ENCODE measurements at places on chromosomes 5 and 9.

DNA sequence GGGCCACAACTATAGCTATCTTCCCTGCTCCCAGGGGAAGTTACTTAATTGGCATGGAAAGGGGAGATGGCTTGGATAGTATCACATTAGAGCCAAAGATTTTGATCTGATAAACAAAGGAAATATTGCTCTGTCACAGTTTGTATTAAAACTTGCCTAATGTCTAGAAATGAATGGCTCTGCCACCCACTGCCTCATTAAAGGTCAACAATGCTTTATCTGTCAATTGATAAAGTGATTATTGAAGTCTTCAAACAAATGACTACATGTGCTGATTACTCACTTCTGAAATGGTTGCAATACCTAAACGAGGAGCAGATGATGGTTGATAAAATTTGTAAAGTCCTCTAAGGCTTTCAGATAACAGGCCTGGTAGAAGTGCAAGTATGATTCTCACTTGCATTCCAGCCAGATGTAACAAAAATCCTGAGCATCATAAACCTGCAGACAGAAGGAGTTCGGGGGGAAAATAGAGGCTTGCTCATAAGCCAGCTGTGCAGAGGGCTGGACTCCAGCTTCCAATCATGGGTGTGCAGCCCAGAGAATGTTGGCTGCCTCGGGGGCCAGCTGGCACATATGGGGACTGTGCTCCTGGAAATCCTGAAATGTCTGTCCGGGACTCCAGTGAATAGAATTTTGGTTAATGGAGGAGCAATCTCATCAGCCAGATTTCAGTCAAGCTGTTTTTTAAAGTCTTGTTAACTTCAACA lies 200.5 kb upstream of the SLC27A6 start:
- DNase-seq, result no peak

- no peak for DNase-seq
Measured at GRCh38 chr9:80493258-80493657, 921.5 kb downstream of the TLE4 start.

- no peak for DNase-seq
Measured at GRCh38 chr5:58944221-58944620, 361.3 kb downstream of the RAB3C start.

DNA sequence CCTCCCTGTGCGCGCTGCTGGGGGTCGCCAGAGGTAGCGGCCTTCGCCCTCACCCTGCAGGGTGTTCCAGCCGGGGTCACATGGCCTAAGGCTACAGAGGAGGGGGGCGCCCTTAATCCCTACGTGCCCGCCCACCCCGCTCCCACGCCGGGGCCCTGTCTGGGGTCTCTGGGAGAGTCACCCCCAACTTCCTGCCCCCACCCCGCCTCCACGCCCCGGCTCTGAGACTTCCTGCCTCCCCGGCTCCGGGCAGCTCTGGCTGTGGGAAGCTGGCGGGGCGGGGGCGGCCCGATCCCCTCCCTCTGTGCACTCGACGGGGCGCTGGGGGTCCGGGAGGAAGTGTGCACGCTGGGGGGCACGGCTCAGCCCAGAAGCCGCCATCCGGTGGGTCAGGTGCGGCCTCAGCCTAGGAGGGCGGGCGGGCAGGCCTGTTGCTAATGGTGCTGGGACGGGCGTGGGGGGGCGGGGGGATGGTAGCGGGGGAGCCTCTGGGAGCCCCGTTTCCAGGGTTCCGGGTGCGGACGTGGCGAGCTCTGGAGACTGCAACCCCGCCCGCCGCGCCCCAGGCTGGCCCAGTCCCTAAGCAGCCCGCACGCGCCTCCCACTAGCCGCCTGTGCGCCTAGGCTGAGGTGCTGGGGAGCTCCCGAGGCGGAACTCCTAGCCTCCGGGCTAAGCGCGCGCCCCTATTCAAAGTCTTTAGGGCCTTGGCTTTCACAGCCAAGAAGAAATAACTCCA lies 61.6 kb downstream of the CXXC5 start:
- no peak for DNase-seq

- no peak for DNase-seq
Measured at GRCh38 chr9:86368871-86369521, 14.8 kb upstream of the TUT7 start.

DNA sequence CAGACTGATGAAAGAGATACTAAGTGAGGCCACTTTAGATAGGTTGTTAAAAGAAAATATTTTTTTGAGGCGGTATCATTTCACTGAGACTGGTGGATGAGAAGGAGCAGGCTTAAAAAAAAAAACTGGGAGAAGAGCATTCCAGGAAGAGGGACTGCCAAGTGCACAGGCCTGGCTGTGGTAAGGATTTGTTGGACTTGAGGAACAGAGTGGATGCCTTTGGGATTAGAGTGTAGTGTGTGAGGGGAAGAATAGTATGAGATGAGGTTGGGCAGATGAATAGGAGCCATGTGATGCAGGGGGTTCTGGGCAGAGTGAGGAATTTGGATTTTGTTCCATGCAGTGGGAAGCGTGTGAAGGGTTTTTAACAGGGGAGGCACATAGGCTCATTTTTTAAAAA lies 57.9 kb downstream of the PBX3 start:
- no peak for DNase-seq

DNA sequence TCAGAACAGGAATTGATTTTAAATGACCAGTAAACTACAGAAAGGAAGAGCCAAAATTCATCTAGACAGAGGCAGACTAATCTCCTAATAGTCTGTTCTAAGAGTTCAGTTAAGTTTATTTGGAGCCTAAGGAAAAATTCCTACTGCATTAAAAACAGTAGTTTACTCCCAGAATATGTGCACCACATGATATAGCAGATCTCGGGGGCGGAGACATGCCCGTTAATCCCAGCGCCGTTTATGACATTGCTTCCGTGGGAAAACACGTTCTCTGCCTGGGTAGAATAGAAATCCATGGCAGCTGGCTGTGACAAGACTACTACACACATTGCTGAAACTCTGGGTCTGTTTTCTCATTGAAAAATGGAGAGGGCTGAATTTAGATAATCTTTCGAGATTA lies 11.4 kb downstream of the HABP4 start:
- no peak for DNase-seq

GRCh38 chr9:128901822-128902221 lies 19.0 kb upstream of the PHYHD1 start:
- no peak for DNase-seq

DNA sequence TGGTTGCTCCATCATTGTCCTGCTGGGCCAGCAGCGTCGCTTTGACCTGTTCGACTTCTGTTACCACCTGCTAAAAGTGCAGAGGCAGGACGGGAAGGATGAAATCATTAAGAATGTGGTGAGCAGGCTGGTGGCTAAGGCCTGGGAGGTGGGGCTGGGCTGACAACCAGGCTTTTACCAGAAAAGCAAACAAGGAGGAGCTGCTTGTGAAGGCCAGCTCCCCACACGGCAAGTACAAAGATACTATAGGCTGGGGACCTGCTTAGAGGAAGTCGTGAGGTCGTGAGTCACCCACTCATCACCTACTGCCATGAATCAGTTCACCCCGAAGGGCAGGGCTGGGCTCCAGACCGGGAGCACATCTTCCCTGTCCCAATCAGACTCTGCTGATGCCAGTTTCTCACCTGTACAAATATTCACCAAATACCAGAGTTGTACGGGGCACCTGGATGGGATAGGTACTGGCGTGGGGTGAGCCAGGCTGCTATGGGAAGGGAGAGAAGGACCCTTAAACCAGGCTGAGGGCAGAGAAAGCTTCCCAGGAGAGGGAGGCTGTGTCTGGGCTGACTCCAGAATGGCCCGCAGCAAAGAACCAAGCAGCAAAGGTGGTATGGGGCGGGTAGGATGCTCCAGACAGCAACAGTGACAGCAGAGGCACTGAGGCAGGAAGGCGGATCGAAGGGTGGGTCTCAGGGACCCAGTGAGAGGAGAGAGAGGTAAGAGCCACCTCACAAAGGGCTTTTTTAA lies 69.3 kb upstream of the NIPAL4 start:
- DNase-seq, result no peak

DNA sequence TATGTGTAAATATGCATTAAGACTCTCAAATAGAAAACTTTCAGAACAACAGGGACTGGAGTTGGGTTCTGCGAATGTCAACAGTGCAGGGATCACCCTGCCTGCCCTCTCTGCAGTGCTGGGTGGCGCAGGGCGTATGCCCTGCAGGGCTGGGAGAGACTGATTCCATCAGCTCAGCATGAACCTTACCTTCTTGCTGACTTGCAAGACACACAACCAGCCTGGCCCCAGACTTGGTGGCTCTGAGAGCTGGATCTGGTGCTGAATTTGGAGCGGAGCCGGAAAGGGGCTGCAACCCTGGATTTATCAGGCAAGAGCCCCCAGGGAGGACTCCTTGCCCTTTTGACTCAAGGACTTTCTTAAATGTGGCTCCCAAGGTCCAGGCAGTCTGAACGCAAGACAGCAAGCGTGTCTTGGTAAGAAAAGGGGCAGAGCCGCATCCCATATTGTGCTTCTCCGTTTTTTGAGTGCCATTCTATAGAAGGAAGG lies 376.0 kb upstream of the IRX2 start:
- no peak for DNase-seq

GRCh38 chr9:35342221-35342958 lies 147.5 kb upstream of the RUSC2 start:
- no peak for DNase-seq

- no peak for DNase-seq
Measured at GRCh38 chr9:94901019-94901363, 174.5 kb downstream of the AOPEP start.

- DNase-seq, result no peak
Measured at GRCh38 chr5:111556501-111556900, 44.2 kb upstream of the STARD4 start.

GRCh38 chr5:74251141-74252035 lies 389.1 kb downstream of the ENC1 start:
- no peak for DNase-seq

DNA sequence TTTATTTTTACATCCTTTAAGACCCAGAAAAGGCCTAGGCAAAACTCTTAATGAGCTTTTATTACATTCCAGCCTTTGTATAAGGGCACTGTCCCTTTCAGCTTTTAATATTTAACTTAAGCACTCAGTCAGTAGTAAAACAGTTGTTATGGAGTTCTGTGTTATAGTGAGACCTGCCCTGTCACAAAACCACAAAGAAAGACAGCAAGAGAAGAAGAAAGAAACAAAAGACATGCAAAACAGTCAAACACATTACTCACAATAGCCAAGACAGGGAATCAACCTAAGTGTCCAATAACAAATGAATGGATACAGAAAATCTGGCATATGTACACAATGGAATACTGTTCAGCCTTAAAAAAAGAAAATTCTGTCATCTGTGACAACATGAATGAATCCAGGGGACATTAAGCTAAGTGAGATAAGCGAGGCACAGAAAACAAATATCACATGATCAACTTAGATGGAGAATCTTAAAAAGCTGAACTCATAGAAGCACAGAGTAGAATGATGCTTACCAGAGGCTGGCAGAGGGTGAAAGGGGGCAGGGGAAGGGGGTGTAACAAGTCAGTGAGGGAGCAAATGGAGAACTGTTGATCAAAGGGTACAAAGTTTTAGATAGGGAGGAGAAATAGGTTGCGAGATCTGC lies 63.8 kb upstream of the CCNG1 start:
- no peak for DNase-seq

DNA sequence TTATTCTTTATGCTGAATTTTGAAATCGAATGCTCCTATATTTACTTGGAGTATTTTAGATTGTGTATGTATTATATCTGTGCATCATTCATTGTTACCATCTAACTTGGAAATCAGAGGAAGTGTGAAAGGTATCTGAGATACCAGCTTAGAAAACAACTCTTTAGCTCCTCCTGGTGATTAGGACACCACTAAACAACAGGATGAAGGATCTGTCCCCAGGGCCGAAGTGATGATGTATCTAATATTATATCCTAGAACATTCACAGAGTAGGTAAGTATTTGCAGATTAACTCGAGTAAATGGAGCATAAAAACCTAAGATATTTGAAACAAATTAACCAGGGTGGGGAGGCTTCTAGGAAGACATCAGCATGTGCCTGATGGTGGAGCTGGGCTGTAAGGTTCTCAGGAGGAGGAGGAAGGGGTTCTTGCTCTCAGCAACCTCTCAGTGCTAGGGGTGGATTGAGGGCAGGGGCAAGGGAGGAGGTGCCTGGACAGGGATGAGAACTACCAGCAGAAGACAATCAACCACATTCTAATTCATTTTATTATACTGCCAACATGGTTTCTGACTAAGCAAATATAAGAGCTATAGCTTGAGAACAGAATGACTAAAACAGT lies 2.6 kb upstream of the NFIL3 start:
- DNase-seq, result no peak

DNA sequence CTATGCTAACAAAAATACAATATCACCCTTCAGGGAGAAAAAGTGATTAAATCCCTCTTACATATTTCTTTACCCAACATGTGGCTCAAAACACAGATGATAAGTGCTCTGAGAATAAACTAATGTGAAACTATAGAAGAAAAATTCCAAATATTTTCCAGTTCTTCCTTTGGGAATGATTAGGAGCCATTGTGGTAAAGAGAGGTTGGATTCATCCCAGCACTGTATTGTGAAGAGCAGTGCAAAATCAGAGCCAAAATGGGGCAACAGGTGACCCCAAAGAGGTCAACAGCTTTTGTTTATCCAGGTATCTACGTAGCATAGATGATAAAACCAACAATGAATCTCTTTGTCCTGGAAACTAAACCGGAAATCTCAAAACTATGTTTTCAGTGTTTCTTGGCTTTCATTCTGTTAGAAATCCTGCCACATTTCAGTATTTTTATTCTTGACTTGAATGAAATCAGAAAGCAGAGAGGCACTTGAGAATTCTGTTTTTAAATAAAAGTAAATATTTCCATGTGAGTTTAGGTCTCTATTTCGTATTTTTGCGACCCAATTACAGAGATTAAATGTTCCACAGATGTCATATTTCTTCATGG lies 120.4 kb upstream of the FST start:
- DNase-seq, result no peak

DNA sequence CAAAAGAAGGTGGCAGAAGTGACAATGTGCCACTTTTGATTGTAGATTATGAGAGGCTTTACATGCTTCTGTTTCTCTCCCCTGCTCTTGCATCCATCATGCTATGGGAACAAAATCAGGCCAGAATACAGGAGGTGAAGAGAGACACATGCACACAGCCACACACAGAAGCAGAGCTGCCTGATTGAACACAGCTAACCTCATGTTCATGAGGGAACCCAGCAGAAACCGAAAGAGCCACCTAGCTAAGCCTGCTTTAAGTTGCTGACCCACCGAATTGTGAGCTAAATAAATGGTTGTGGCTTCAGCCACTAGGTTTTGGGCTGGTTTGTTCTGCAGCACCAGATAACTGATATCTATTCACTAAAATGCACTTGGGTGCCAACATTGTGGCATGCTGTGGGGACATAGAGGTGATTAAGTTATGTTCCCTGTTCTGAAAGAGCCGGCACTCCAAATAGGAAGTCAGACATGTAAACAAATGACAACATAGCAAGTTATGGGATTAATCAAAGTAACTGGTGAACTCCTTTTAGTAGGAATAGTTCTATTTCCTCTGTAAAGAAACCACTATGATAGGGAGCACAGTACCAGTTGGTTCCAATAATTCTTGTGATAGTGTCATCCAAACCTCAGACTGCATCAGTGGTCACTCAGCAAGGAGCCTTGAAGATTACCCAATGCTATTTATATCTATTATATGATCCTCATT lies 93.6 kb upstream of the TNC start:
- DNase-seq, result no peak

DNA sequence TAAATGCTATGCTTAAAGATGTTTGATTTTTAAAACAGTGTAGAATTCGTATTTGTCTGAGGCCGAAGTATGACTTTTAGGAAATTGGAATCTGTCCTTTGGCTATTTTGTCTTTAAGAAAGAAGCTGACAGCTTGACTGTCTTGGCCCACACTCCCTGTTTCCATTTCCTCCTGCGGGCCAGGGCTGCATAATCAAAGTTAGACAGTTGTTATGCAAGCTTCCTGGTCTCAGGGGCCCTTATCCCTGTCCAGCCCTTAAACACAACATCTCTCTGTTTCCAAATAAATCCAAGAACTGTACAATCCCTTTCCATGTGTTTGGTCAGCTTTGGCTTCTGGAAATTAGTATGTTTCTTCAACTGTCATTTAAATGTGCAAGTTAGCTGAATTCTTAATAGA lies 54.6 kb upstream of the ECM2 start:
- DNase-seq, result no peak
